Mesothelial cell of epicardium (in vitro differentiated cells): ENCODE measurements at places on chromosomes 11 and 22. TPM values are rescaled to one million over a fixed set of nuclear protein-coding genes. Genes with fewer than 3 reads are reported as not detected.

GRCh38 chr22:18929459-18929858 lies 6.6 kb downstream of the PRODH start:
- DNase-seq, result no peak

- DNase-seq, result no peak
Measured at GRCh38 chr22:40250608-40251007, 72.9 kb downstream of the TNRC6B start.

DNA sequence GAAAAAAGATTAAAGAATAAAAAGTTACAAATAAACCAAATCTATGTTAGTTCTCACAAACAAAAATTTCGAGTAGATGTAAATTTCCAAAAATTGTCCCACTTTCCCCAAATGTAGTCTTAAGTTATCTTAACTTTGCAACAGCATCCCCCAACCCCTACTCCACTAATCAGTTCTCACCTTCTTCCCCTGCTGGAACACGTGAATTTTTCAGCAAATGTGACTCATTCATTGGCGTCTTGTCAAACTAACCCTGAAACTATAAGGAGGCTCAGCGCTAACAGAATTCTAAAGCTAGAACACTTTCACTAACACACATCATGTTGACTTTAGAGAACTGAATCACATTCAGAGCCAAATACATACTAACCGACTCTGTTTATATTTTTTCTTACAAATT lies 46.1 kb downstream of the PHF21A start:
- no peak for DNase-seq

DNA sequence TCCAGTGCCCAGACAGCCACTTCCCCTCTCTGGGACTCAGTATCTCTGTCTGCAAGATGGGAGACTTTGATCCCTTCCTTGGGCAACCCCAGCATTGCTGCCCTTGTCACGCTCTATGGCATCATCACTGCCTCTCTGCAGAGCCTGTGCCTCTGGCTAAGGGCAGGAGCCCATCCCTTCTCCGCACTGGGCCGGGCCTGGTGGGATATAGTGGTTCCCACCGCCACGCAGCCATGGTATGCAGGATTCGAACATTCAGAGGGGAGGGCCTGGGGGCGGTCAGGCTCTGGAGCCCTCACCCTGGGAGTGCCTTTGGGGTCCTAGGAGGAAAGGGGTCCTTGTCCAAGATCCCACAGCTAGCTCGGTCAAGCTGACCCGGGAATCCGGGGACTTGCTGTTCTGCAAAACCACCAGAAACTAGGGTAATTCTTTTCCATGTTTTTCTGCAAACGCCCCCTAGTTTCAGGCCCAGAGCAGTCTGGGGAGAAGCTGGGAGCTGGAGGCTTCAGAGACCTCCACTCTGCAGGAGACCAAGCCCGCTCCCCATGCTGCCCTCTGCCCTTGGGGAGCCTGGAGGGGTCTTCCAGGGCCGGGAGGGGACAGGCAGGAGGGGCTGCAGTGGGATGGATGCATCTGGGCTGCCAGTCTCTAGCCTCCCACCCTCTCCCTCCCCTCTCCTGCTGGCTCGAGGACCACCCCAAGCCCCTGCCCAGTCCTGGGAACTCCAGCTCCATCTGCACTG lies 24.4 kb upstream of the CBX7 start:
- DNase-seq, result peak; percentile 38

GRCh38 chr11:72920001-72920400 lies 105.8 kb downstream of the ATG16L2 start:
- no peak for DNase-seq

- no peak for DNase-seq
Measured at GRCh38 chr11:3671334-3672254, at the start of gene CHRNA10. Gene CHRNA10, minus strand, starts transcription at chr11:3671384. Its CDS starts 72 bp downstream, at chr11:3671312.

- no peak for DNase-seq
Measured at GRCh38 chr22:23088199-23088604, 17.9 kb downstream of the GNAZ start.

DNA sequence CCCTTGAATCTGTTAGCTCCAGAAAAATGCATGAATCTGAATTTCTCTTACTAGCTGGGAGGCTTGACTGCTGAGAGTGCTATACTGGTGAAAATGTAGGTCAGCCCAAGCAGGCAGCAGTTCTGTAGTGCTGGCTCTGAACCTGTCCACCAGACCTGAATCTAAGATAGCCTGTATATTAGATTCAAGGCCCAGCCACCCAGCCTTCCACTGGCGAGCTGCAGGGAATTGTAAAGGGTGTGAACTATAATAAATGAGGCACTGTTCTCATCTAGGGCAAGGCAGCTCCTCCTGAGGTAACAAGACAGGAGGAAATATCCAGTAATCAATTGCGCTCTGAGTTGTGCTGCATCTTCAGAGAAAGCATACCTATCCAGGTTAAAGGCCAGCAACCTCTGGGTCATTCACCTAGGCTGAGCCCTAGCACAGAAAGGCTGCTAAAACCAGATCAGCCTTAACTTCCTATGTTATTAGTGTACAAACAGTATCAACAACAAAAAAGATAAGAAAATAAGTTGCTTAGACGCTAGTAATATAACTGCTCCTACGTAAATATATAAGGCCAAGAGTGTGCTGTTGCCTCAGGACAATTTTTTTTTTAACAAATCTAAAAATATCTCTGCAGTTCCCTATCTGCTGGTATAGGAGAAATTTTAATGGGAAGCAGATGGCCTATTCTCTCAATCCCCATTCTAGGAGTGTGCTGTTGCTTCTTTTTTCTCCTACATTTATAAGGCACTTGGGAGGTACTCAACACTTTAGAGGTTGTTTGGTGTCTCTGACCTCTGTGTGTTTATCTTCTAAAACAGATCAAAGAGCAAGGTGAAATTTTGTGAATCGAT lies 63.0 kb downstream of the RELT start:
- no peak for DNase-seq

DNA sequence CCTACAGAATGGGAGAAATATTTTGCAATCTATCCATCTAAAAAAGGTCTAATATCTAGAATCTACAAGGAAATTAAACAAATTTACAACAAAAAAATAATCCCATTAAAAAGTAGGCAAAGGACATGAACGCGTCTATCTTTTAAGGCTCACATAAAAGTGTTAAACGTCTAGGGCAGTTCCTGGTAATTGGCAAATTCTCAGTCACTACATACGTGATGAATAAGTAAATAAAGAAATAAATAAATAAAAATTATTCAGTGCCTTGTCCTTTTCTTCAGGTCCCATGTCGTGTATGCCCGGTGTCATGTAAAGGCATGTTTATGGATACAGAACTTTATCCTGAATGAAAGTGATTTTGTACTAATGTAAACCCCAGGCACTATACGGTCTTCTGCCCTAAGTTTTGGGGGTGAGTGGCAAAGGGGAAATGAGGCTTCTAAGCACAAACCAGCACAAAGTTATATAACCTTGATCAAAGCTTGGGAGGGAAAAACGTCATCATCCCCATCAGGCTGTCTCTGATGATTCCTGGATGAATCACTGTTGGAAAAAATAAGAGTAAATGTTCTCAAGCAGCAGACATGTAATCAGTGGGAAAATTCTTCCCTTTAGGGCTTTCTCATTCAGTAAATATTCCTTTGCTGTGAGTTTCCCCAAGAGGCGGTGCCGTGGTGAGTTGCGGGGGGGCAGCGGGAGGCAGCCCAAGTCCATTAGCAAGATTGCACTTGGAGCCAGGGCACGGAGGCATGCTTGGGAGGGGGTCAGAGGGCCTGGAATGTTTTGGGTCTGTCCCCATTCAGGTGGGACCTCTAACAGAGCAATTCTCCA lies 30.4 kb upstream of the MICAL2 start:
- DNase-seq, result no peak

DNA sequence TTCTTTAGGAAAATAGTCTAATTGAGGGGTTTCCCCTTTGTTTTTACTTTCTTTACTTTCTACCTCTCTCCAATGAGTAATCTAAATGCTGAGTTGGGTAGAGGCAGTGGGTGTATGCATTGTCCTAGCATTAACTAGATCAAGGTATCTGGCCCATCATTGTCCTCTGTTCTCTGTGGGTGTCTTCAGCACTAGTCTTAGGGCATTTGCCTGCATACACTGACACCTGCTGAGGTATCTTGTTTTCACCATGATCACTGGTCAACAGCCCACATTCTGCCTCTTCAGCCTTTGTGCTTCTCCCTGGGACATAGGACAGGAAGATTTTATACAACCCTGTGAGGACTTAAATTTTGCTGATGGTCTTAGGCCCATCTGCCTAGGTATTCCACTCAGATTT lies 371.1 kb downstream of the RAB38 start:
- DNase-seq, result no peak

DNA sequence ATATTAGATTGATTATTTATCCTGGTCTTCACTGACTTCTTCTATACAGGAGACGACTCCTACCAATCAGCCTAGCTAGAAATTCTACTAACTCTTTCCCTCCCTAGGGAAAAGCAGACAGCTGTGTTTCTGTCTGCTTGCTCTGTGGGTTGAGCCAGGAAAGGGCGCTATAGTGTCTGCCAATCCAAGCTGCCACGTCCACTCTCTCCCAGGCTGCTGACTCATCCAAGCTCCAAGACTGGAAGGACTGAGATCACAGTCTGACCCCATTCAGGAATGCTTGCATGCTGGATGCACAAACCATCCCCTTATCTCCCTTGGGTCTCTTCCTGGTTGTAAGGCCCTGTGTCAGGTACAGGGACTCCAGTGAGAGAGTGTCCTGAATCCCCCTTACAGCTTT lies 955.6 kb downstream of the OPCML start:
- DNase-seq, result no peak

GRCh38 chr11:121961321-121961801 lies 154.7 kb downstream of the BLID start:
- no peak for DNase-seq

- DNase-seq, result no peak
Measured at GRCh38 chr11:62498031-62498430, 48.6 kb downstream of the AHNAK start.

DNA sequence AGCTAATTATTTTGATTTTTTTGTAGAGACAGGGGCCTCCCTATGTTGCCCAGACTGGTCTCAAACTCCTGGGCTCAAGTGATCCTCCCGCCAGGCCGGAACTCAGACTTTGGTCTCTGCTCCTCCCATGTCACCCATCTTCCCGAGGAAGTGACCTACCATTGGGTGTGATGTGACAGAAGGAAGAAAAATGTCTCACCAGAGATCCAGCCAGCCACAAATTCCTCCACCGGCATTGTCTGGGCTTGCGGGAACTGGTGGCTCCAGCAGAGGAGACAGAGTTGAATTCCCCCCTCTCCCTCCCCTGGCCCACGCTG lies 772 bp downstream of the SLC25A45 start:
- DNase-seq, result no peak

GRCh38 chr11:16217631-16218030 lies 138.7 kb downstream of the SOX6 start:
- DNase-seq, result no peak

DNA sequence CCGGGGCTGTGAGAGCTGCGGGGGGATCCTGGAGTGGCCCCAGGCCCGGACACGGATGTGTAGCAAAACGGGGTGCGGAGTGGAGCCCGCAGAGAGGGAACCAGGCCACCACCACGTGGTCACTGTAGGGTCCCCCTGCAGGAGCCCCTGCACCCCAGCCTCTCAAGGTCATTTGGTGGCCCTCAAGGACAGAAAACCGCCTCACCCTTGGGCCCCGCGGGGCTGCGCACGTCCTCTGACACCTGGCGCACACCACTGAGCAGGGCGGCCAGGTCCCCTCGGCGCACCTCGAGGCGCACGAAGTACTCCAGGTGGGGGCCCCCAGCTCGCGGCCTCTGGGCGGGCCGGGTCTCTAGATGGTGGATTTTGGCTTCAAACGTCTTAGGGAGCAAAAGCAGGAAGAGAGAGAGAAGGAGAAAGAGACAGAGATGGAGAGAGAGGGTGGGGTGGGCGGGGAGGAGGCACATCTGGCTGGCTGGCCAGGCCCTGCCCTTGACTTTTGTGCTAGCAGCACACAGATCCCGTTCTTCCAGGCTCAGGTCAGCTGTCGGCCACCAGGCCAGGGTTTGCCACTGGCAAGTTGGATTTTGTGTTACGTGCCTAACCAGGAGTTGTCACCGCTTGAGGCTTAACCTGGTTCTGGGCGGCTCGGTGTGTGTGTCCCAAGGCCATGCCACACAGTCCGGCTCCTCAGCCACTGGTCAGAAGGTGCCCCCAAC lies 3.2 kb downstream of the TH start:
- DNase-seq, result no peak

- no peak for DNase-seq
Measured at GRCh38 chr11:48095779-48096470, 115.6 kb downstream of the PTPRJ start.

GRCh38 chr11:25211635-25212254 lies 714.9 kb downstream of the LUZP2 start:
- DNase-seq, result no peak

- no peak for DNase-seq
Measured at GRCh38 chr11:93530468-93530826, 12.7 kb downstream of the SMCO4 start.

DNA sequence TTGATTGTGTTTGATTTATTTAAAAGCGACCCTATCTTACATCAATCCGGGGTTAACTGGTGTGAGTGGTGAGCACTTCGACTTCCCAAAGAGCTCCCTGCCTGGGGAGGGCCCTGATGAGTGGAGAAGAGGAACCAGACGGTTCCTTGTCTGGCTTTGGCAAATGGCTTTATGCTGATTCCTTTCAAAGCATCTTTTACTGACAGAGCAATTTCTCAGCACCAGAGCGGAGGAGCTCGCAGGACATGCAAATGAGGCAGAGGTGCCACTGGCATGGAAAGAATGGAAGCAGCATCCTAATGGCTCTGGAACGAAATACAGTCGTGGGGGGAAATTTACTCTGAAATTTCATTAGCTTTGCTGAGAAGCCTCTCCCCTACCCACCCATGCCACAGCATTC lies 410.9 kb upstream of the B3GAT1 start:
- DNase-seq, result no peak

GRCh38 chr11:11780858-11781257 lies 60.9 kb upstream of the USP47 start:
- DNase-seq, result no peak

GRCh38 chr11:1482581-1483444 lies 3.8 kb downstream of the MOB2 start:
- DNase-seq, result no peak

DNA sequence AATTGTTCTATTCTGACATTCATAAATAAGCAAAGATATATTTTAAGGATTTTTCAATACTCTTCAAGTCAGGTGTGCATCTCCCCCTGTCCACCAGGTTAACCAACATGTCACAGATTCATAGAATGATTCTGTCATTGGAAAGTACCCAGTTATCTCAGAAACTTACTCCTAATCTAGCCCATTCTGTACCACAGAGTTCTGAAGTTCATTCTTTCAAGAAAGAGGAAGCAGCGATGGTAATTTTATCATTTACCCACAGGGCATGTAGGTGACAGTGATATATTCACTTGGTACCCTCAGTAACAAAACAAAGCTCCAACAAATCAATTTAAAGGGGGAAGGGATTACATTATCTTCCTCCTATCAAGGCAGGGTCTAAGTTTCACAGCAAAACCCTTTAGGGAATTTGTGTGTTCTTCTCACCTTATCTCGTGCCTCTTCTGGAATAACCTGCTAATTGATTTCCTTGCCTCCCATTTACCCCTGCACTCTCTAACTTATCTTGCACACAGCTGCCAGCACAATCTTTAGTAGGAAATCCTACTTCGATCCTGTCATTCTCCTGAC lies 19.0 kb upstream of the MPPED2 start:
- no peak for DNase-seq

GRCh38 chr11:71485466-71485865 lies 32.5 kb downstream of the NADSYN1 start:
- DNase-seq, result no peak

Gene OR5W2
- total RNA-seq, result not detected in 3 replicates

Gene APOBEC3C
- total RNA-seq, result 32.6 to 34.7 TPM (median 34.0 TPM) in 3 replicates

Gene ZC3H12C
- total RNA-seq, result 16.7 to 17.0 TPM (median 17.0 TPM) in 3 replicates

Gene CPT1B
- 109 to 112 TPM (median 111 TPM) in 3 replicates for total RNA-seq

Gene OR5A1
- total RNA-seq, result not detected in 3 replicates

Gene INS
- not detected in 3 replicates for total RNA-seq

Gene TEAD1
- total RNA-seq, result 156 to 163 TPM (median 161 TPM) in 3 replicates

Gene POU2AF2
- not detected in 3 replicates for total RNA-seq

Gene OR8D4
- 0.07 to 0.20 TPM (median 0.11 TPM) in 3 replicates for total RNA-seq

Gene MPPED2
- total RNA-seq, result 163 to 179 TPM (median 166 TPM) in 3 replicates

Gene RDX
- total RNA-seq, result 117 to 127 TPM (median 126 TPM) in 3 replicates
